Bronchial epithelial cell (primary cell): ENCODE measurements at places on chromosomes 2 and 18.

- no peak for DNase-seq
Observed at GRCh38 chr2:5735521-5735861, 43.3 kb downstream of the SOX11 start.

DNA sequence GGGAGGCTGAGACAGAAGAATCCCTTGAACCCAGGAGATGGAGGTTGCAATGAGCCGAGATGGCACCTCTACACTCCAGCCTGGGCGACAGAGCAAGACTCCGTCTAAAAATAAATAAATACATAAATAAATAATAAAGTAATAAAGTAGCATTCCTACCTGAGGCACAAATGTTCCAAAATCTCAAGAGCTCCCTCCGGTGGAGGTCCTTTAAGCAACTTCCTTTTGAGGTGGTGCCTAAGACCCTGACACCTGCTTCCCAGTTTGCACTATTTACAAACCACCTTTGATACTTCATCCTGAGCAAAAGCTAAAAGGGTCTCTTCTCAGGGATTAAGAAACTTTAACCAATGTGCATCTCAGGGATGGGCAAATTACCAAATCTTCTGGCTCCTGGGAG lies 505.1 kb downstream of the CNTNAP5 start:
- no peak for DNase-seq

GRCh38 chr2:21282515-21282898 lies 158.7 kb downstream of the TDRD15 start:
- DNase-seq: no peak

GRCh38 chr2:216308576-216308975 lies 63.7 kb downstream of the MARCHF4 start:
- no peak for DNase-seq

GRCh38 chr2:119106301-119106897 lies 52.2 kb downstream of the C1QL2 start:
- peak; percentile 20 for DNase-seq

DNA sequence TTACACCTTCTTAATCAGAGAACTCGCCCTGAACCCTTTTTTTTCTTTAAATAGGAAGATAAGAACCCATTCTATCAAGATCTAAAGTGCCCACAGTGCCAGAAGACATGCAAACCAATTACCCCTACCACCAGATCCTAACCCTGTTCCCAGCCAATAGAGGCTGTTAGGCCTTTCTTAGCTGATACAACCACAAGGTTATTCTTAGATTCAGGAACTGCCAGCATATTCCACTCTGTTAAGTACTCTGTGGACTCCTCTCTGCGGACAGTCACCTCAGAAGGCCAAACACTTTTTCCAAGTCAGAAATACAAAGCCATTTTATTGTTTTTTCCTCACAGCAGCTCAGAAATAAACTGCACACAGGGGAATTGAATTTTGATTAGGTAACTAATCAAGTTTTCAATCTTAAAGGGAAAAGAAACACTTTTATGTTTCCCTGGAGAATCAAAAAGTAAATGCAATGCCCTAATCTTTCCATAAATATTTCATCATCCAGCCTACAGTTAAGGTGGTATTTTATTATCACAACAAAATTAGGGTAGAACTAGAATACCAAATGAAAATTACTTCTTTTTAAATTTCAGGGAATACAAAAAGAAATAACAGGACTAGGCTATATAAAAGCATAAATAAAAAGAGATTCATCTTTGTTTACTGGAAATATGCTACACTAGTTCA lies 111.4 kb downstream of the NBAS start:
- no peak for DNase-seq

- DNase-seq: no peak
Observed at GRCh38 chr2:235053651-235054050, 101.8 kb downstream of the SH3BP4 start.

DNA sequence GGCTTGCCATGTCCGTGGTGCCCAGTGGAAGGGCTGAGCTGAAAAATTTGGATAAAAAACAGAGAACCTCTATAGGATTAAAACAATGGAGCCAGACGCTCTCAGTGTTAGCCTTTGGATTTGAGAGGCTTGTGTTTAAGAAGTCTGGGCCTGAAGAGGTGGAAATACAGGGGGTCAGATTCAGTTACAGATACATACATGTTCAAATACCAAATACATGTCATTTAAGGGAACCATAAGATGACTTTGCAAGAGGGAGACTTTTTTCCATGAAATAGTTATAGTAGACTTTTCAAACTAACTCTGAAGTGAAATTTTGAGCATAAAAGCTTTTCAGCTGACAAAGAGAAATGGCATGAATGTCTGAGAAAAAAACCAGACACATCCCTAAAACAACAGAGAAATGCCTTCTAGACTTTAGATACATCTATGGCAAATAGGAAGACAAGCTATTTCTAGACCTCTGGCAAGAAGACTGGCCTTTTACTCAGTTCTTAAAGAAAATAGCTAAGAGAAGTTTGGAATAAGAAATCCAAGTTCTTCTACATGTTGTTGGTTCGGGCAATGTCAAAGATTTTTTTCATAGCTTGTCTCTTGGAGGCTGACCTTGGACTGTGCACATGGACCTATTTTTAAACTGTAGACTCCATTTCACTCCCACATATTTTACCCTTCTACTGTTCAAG lies 112.9 kb downstream of the LTBP1 start:
- DNase-seq: no peak
